Activated CD4-positive, alpha-beta T cell treated with anti-CD3 and anti-CD28 coated beads, Interleukin-2, amount 50 U/mL, for 16 hours (primary cell): ENCODE measurements at places on chromosomes 2 and 18.

GRCh38 chr2:201696151-201696659 lies 2.2 kb downstream of the MPP4 start:
- DNase-seq, result peak; percentile 21

DNA sequence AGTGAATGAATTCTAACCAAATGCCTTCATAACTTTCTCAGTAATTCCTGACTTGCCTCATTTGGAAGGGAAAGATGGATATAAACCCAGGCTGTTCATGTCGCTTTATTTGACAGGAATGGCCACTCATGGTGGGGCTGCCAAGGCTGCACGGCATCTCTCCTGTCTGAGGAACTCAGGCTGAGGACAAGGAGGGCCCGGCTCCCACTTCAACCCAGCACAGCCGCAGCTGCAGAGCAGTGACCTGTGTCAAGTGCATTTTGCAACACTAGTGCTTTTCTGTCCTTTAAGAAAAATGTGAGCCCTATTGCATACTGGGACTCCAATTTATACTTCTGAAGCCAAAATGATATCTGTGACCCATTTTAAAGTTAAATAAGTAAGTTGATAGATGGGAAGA lies 45.8 kb upstream of the GALR1 start:
- no peak for DNase-seq

DNA sequence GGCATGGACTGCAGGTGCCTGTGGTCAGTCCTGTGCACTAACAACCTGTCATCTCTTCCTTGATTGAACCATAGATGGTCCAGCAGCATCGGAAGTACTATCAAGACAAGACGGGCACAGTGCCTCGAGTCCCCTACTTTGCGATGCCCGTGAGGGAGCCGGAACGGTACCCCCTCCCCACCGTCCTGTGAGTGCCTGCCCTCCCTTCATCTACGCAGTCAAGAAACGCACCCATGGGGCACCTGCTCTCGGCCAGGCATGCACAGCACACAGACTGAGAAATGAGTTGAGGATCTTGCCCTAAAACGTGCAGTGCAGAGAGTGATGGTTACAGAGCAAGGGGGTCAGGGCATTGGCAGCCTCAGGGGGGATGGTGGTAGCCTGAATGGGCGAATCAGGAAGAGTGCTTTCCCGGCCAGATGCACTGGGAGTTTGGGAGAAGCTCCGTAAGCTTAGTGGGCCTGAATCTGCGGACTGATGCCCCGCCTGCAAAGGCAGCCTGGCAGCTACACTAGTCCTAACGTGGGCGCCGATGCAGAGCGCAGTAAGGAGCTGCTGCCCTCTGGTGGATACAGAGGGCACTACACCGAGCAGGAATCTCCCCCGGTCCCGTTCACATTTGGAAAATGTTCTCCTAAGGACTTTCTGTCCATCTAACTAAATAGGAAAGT lies 63.6 kb downstream of the CIB4 start:
- DNase-seq, result peak; percentile 61

DNA sequence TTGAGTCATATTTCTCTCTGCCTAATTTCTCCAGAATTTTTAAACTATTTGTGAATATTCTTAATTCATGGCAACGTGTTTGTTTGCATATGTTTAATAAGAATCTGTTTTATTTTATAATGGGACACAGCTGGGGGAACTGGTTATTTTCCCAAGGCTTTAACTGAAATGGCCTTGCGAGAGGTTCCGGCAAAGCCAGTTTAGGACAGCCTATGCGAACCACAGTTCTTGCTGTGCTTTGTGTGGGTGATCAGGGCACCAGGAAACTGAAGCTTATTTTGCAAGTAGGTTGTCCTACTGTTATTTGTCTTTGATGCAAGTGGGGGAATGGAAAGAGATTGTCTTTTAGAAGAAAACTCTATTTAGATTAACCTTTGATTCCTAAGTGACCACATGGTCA lies 6.5 kb downstream of the ANKMY1 start:
- DNase-seq, result no peak

- DNase-seq, result no peak
These were observed 59.3 kb upstream of the B3GNT7 start for GRCh38 chr2:231336236-231336635.

- no peak for DNase-seq
These were observed 63.9 kb downstream of the LRRFIP1 start for GRCh38 chr2:237691029-237691907.

DNA sequence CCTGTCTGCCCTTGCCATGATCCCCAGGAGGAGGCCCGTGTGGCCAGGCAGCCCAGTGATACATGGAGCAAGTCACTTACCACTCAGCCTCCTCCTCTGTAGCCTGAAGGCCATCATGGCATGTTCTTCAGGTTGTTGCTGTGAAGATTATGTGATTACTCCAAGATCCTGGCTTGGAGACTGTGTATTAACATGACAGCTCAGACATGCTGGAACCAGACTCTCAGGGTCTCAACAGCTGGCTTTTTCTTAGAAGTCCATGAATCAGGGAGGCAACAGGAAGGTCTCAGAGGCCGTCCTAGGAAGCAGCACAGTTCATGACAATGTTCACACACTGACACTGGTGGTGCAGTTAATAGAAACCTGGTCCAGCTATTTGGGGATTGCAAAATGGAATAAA lies 158.6 kb upstream of the TWIST2 start:
- no peak for DNase-seq

GRCh38 chr2:59658906-59659635 lies 894.4 kb downstream of the BCL11A start:
- no peak for DNase-seq

- no peak for DNase-seq
These were observed 81.1 kb downstream of the TMEM17 start for GRCh38 chr2:62424899-62425298.

GRCh38 chr18:30967701-30968100 lies 74.8 kb downstream of the DSC3 start:
- DNase-seq, result no peak

- DNase-seq, result no peak
These were observed 77.6 kb downstream of the EPC2 start for GRCh38 chr2:148721991-148722777.

DNA sequence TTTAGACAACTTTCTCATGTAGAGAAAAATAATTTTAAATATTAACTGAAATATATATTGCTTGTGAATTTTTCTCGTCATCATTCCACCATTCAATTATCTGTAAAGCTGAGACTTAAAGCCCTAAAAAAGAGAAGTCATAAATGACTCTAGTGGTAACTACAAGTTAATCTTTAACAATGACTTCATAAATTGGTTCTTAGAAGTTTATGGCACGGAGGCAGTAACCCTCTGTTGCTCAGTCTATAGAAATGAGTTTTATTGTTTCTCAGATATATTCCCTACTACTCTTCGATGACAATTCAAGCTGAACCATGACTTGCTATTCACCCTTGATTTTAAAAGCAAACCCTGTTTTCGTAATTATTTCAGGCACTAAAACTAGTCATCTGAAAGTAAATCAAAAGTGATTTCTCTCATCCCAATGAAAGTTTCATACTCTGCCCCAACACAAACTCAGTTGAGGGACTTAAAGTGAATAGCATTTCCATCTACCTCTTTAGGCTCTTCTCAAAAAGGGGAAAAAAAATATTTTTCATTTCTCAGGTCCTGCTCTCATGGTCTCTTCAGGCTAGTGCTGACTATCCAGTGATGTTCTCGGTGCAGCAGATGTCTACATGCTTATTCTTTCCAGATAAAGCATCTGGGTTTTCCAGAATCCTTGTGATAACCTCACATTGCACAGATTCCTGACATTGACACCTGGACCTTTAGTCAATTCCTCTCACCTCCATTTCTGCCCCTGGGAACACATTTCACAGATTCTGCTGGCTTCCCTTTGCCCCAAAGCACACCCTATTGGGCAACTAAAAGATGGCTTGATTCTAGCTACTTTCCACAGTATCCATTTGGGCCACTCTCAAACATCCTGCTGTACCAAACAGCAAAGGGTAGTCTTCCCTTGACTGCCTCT lies 207.8 kb upstream of the LRATD1 start:
- no peak for DNase-seq

- DNase-seq, result no peak
These were observed 9.4 kb downstream of the CYP26B1 start for GRCh38 chr2:72138011-72138881.

DNA sequence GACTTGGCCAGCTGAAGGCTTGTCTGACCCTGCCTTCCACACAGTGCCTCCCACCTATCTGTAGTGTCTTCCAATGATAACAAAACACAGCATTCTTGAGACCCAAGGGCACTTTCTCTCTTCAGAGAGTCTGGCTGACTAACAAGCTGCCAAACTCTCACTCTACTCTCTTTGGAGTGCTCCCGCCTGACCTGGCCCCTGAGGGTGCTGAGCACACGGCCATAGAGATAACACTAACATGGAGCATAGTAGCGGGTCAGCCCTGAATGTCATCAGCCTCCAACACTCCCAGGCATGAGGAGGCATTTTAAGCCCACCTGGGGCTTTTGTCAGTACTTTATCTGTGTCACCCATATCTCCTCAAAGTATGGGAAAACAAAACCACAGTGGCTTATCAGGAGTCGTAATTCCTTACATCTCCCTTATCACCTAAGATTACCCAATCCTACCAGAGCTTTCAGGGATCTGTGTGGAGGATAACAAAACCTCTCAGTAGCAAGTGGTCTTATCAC lies 160.3 kb upstream of the TCF4 start:
- no peak for DNase-seq

DNA sequence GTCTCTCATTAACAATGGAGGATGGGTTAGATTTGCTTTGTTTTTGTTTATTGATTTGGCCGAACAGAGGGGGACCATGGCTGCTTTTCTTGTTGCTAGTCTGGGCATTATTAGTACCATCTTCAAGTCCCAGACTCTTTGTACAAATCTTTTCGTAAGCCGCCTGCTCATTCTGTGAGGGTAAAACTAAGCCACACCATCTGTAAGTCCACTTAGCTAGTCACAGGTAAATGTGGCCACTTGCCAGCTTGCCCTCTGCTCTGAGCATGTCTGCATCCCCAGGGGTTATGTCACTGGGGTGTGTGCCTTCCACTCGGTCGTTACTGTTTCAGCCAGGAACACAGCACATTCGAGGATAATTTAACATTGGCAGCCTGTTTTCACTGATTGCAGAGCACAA lies 85.6 kb downstream of the SMIM21 start:
- DNase-seq, result no peak

GRCh38 chr2:225076125-225076524 lies 33.9 kb upstream of the DOCK10 start:
- no peak for DNase-seq

DNA sequence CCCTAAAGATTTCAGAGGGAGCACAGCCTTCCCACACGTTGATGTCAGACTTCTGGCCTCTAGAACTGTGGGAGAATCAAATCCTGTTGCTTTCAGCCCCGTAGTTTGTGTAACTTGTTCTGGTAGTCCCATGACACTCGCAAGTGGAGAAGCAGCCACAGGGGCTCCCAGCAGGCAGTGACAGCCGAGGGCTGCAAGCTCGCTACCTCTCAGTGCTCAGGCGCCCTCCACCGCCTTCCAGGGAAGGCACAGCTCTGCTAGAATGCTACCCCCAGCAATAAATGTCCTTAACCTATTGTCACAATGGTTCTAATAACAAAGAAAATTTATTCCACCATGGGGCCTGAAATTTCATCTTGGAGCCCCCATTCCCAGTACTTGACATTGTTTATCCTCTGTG lies 143.1 kb upstream of the ZNF236 start:
- no peak for DNase-seq

DNA sequence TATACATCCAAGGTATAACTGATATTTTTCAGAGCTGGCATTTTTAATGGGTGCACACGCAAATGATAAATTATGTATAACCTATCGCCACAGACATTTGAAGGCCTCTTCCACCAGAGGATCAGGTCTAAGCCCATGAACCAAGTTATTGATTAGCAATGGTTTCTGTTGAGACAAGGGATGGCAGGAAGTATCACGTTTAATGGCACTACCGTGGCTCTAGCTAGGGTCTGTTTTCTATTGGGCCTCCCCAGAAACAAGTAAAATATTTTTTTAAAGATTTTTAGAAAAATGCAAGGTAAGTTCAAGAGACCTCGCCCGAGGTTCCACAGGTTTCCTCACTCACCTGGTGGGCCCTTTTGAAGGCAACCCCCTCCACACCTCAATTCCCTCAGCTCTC lies 667 bp downstream of the GFPT1 start:
- no peak for DNase-seq

- DNase-seq, result peak; percentile 38
These were observed 999 bp downstream of the INSIG2 start for GRCh38 chr2:118089139-118089800.

DNA sequence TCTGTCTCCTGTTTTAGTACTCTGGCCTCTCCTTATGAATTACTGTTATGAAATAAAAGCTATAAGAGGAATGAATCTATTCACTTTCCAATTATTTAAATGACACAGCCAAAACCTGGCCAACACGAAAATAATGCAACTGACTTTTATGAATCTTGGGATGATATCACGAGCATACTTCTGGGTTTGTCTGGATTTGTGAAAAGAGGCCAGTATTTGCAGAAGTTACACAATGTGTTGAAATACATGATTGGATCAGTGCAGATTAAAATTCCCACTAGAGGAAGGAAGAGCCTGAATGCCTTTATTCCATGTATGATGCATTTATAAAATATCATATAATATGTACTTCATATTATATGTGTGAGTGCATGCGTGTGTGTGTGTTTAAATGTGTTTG lies 418.2 kb downstream of the GRB14 start:
- DNase-seq, result no peak

DNA sequence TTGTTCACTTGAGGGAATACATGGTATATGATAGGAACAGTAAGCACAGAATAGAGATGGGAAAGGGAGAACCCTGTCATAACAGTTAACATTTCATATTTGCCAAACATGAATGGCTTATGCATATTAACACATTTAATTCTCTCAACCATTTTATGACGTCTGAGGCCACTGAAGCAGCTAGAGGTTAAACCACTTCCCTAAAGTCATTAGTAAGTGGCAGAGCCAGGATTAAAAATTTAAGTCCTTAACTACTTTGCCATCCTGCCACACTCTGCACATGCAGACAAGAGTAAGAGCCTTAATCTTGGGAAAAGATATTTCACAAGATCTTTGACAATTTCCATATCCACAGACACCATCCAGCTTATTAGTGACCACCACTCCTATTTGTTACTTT lies 2.1 kb downstream of the LIPT1 start:
- no peak for DNase-seq

DNA sequence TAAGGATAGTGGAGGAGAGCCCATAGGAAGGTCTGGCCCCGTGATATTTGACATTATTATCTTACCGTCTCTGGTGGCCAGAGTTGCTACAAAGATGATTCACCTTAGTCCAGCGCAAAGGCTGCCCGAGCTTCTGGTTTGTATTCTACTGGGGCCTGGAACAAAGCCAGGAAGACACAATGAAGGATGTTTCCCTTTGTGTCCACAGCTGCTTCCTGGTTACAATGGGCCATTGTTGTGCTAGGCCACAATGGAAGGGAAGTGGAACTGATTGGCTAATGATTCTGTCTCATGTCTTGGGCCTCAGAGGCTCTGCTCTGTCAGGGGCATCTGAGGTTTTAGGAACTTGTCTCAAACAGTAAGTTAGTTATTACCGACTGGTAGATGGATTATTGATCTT lies 132.2 kb downstream of the TDRD15 start:
- no peak for DNase-seq

GRCh38 chr2:46569061-46569560 lies 89.7 kb downstream of the TMEM247 start:
- no peak for DNase-seq
